ENCODE measurements at places on chromosomes 3 and 15. TPM values are rescaled to one million over a fixed set of nuclear protein-coding genes. Genes with fewer than 3 reads are reported as not detected.

Gene ARPP21
- total RNA-seq: not detected

Gene C3orf33
- 3.6 TPM for total RNA-seq

Gene PIERCE2
- 3.5 TPM for total RNA-seq

Gene RETNLB
- total RNA-seq: not detected

Gene CNTN4
- 0.12 TPM for total RNA-seq

Gene SCN5A
- total RNA-seq: not detected

Gene AGBL1
- total RNA-seq: not detected

GRCh38 chr3:100040451-100041225, 73.7 kb downstream of the FILIP1L start:
- DNase-seq: peak; percentile 51

- DNase-seq: no peak
These were observed 5.4 kb downstream of the FYCO1 start for GRCh38 chr3:45990181-45990580.

- DNase-seq: peak; percentile 90
These were observed 456.3 kb upstream of the ARRDC4 start for GRCh38 chr15:97504031-97504792.

- DNase-seq: no peak
These were observed 317.8 kb downstream of the SHQ1 start for GRCh38 chr3:72530426-72530825.

- DNase-seq: no peak
These were observed 67.6 kb downstream of the NOX5 start for GRCh38 chr15:69082021-69082502.

GRCh38 chr3:110933821-110934426, 137.7 kb upstream of the NECTIN3 start:
- DNase-seq: peak; percentile 4

DNA sequence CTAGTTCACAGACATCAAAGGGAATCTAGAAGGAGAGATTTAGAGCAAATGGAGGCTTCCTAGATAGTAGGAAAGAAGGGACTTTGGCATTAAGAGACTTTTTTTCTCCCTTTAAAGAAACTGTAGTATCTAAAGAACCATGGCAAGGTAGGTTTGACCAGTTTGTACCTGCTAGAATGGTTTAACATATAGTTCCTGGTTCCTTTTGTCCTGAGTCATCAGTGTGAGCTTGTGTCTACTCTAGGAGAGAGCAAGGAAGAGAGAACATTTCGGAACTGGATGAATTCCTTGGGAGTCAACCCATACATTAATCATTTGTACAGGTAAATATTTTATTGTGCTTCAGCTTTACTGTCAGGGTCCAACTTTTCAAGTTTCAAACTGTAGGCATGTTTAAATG, 29.6 kb upstream of the TRPC1 start:
- no peak for DNase-seq

- no peak for DNase-seq
These were observed 382 bp upstream of the COX17 start for GRCh38 chr3:119677641-119677934.

DNA sequence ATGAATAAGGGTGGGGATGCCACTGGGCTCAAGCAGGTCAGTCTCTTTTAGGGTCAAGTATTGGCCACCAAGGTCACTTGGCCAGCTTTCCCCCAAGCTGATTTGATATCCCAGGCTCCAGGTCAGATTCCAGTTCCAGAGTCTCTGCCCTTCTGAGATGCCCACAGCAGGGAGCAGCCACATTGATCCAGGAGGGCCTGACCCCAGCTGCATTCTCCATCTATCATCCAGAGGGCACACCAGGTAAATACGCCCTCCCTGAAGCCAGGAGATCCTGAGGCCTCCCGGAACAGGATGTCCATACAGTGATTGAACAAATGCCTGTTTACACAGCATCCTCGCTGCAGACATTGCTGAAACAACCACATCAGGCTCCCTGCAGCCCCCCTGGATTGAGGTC, 264.6 kb upstream of the TLE3 start:
- DNase-seq: no peak

DNA sequence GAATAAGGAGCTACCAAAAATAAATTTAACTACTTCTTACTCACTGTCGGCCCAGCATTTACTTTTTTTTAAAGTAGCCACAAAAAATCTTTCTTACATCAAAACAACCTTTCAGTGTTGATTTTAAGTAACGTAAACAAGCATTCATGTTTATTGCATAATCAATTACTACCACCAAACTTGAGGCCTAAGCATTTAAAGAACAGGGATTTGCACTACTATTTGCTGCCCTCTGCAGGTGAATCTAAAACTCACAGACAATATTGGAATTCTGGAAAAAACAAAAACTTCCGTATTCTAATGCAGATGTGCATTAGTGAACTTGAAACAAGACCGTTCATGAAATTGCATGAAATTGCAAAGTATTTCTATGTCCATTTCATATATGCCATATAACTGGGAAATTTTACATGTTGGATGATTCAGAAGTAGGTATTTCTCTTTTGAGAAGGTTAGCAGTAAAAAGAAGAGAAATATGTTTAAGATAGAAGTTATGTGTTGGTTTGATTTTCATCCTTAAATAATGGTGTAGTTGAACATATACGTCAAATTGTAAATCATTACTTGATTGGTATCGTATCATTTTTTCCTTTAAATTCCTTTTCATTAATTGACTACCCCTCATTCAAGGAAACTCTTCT, 55.6 kb downstream of the CGGBP1 start:
- peak; percentile 68 for DNase-seq

DNA sequence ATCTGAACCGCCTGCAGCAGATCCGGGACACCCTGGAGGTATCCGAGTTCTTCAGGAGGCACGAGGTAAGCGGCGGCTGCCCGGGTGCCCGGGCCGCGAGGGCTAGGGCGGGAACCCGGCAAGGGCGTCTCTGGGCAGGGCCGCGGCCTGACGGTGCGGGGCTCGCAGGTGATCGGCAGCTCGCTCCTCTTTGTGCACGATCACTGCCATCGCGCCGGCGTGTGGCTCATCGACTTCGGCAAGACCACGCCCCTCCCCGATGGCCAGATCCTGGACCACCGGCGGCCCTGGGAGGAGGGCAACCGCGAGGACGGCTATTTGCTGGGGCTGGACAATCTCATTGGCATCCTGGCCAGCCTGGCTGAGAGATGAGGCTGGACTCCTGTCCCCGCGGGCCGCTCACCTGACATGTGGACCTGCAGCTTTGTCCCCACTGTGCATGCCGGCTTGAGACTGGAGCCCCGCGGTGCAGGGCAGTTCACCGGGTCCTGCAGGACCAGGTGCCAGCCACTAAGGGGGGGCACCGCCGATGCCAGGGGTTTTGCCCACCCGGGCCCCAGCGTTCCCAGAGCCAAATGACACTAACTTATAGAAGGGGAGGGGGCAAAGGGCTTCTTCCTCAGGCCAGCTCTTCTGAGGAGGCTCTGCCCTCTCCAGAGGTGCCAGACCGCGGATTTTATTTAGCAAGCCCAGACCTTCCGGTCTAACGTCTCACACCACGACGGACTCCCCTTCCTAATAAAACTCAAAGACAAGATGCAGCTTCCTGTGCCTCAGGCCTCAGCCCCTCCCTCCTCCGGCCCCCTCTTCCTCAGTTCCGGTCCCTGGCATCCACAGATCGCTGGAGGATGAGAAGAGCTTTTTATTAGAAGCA, 9.4 kb downstream of the ITPKA start:
- no peak for DNase-seq
